Activated CD8-positive, alpha-beta memory T cell treated with anti-CD3 and anti-CD28 coated beads for 1 hour (primary cell): ENCODE measurements at places on chromosomes 3 and 15.

- no peak for DNase-seq
Measured at GRCh38 chr3:25281041-25281731, 146.9 kb upstream of the RARB start.

- no peak for DNase-seq
Measured at GRCh38 chr3:61080737-61081445, 170.4 kb downstream of the FHIT start.

DNA sequence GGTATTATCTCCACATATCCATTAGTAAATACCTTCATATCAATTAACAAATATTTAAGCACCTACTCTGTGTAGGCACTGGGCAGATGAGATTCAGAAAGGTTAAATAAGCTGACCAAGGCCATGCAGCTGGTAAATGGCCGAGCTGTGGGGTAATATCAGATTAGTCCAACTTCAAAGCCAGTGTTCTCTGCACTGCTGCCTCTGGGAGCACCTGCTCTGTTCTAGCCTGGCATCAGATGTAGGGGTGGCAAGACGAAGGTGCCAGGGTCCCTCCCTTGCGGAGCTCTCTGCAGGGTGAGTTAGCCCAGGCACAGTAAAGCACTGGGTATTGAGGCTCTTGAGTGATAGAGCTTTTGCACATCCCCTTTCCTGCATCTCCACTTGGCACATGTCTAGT is 5.5 kb downstream of the TATDN2 start:
- DNase-seq = no peak

- no peak for DNase-seq
Measured at GRCh38 chr3:192422321-192422996, 304.9 kb downstream of the FGF12 start.

DNA sequence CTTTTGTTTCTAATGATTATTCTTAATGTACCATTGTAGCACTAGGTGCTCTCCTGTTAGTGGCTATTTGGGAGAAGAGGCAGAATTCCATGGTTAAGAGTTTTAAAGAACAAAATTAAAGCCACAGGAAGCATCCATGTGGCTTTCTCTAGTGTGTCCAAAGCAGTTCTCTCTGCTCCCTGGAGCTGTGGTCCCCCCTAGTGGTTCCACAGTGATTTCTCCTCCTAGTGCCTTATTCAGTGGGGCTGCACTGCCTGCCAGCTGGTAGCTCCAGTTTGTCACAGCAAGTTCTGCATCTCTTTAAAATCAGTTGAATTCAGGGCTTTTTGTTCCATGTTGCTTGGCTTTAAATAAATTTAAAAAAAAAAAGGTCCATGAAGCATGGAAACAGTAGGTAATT is 39.6 kb upstream of the FAM98B start:
- DNase-seq = no peak

GRCh38 chr3:161673866-161674265 is 177.3 kb downstream of the OTOL1 start:
- no peak for DNase-seq

GRCh38 chr3:2547049-2547448 is 448.4 kb downstream of the CNTN4 start:
- DNase-seq = no peak

GRCh38 chr3:142459929-142460328 is 12.1 kb upstream of the XRN1 start:
- DNase-seq = no peak

- DNase-seq = no peak
Measured at GRCh38 chr3:57004229-57004628, 56.2 kb upstream of the SPATA12 start.

DNA sequence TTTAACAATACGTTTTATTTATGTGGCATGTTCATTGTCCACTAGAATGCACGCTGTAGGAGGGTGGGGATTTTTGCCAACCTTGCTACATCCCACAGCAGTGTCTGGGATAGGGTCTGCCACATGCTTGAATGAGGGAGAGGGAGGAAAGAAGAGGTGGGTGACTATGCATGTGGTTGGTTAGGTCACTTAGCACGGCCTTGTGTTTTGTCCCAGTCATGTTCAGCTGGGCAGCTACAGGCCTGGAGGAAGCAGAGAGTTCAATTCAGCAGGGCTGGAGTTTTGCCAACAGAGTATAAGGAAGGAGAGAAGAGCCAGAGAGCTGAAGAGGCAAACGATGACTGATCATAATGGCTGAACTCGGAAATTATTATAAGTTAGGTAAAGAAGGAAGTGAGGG is 268.4 kb upstream of the NSMCE3 start:
- DNase-seq = no peak

GRCh38 chr3:69410301-69410700 is 24.4 kb upstream of the FRMD4B start:
- DNase-seq = peak; percentile 17

DNA sequence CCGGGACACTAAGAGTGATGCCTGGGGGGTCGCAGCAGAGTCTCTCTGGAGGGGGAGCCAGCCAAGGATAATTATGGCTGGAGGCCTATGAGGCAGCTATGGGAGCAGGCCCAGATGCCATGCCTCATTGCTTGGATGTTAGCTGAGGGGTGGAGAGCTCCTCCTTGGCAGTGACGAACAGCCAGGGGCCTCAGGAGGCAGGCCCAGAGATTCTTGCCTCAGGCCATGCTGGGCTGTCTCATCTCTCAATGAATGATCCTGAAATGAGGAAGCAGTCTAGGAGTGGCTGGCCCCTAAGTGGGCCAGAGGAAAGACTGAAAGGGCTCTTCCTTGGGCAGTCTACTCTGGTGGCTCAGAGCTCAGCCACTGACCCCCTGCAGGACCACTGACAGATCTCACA is 21.3 kb downstream of the KIF9 start:
- DNase-seq = no peak

GRCh38 chr3:169053427-169053826 is 610.1 kb downstream of the MECOM start:
- DNase-seq = no peak

GRCh38 chr3:24166515-24166914 is 221.4 kb downstream of the NR1D2 start:
- no peak for DNase-seq

DNA sequence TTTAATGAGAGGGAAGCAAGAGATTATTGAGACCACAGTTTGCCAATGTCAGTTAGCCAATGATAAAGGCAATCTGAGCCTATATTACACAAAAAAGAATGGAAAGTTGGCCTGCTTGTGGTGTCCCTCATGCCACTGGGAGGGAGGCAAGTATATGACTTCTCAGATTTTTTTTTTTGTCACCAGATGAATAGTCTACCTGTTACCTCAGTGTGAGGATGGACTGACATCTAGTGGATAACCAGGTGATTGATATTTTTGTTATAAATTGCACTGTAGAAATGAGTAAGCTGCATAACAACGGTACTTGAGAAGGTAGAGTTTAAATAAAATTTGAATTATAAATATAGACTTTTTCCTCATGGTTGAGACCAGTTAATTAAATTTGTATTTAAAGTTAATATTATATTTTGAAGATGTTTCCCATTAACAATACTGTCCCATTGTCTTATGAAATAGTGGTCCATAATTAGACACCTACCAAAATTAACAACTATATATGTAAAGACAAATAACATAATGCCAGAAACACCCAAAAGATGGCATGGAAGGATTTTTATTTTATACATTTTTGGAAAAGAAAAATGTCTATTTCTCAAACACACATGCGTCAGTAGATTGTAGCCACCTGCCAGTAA is 237.8 kb upstream of the GADL1 start:
- no peak for DNase-seq

- DNase-seq = no peak
Measured at GRCh38 chr3:48306860-48307530, 26.5 kb downstream of the SPINK8 start.

DNA sequence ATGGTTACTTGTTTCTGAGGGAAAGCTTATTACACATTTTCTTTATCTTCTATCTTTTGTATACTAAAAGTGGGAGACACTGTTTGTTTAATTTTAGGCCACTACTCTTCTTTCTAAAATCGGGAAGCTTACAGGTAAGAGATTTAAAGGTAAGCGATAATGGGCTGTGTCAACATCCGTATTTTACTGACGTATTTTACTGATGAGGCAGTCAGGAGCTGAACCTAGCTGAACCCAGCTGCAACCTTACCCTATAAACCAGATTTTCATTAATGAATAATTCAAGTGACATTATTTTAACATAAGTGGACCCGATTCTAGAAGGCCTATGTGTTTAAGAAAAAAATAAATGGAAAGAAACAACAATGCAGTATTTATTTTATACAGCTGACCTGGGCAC is 13.1 kb downstream of the PSMD6 start:
- DNase-seq = no peak
